Activated naive CD4-positive, alpha-beta T cell treated with anti-CD3 and anti-CD28 coated beads, Interleukin-2, amount 10 ng/mL, durations not matched to agents 7 days and 5 days (primary cell): ENCODE measurements at places on chromosomes 16 and 17.

DNA sequence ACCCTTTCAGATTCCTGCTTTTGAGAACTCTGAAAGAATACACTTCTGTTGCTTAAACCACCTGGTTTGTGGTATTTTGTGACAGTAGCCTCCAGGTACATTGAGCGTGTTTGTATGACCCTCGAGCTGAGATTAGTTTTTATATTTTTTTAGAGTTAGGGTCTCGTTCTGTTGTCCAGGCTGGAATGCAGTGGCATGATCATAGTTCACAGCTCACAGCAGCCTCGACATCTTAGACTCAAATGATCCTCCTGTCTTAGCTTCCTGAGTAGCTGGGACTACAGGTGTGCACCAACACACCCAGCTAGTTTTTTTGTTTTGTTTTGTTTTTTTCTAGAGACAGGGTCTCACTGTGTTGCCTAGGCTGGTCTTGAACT is 4.5 kb upstream of the ITPRIPL2 start:
- no peak for DNase-seq

GRCh38 chr17:4950075-4950745 is 709 bp upstream of the ENO3 start:
- peak; percentile 50 for DNase-seq

- no peak for DNase-seq
Observed at GRCh38 chr17:77768248-77768852, 190.2 kb upstream of the TNRC6C start.

DNA sequence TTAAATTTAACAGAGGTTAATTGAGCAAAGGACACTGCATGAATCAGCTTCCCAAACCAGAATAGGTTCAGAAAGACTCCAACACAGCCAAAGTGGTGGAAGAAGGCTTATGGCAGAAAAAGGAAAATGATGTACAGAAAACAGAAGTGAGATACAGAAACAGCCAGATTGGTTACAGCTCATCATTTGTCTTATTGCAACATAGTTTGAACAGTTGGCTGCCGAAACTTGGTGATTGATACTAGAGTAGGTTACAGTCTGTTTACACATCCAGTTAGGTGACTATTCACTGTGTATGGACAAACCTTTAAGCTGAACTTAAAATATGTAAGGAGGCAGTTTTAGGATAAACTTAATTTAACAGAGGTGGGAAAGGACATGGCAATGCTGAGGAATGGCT is 18.3 kb downstream of the TMEM100 start:
- no peak for DNase-seq

GRCh38 chr17:2982854-2983253 is 80.6 kb downstream of the OR1D5 start:
- no peak for DNase-seq

GRCh38 chr17:74598346-74599022 is 6.4 kb upstream of the CD300LD start:
- no peak for DNase-seq

DNA sequence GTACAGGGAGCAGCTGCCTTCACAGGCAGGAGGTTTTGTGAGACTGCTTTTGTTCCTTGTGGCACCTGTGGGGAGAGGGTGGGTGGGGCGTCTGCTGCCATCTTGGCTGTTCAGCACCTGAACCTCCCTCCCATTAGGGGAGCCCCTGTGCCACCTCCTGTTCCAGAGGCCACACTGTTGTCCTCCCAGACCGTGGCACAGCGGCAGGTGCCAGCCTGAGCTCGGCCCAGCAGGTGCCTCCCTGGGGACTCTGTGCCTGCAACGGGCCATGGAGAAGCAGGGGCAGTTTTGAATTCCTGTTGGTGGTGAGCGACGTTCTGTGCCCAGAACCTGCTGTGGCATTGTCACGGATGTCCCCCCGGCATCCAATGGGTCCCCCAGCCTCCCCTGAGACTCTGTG is 9.9 kb downstream of the LGALS3BP start:
- DNase-seq: no peak

- peak; percentile 72 for DNase-seq
Observed at GRCh38 chr16:58501242-58502131, 1.5 kb downstream of the NDRG4 start.

GRCh38 chr17:69088643-69089200 is 28.0 kb upstream of the ABCA9 start:
- no peak for DNase-seq

DNA sequence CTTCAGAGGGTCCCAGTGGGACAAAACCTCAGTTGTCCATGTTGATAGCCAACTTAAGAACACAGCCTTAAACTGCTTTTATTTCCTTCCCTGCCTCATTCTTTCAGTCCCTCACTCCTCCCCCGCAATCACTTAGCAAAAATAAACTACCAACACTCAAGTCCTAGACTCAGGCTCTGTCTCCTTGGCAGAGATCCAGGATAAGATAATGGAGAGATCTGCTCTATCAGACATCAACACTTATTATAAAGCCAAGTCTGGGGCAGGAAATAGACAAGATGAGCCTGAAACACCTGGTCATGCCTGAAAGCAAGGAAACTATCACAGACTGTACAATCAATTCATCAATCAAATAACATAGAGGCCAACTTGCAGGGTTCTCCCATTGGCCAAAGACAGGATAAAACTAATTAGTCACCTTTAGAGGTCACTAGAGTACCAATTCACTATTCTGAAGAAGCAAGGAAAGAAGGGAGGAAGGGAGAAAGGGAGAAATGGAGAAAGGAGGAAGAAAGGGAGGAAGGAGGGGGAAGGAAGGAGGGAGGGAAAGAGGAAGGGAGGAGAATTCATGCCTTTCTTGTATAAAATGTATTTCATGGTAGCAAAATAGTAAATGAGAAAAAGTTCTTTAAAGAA is 15.7 kb downstream of the HYDIN start:
- DNase-seq: no peak

DNA sequence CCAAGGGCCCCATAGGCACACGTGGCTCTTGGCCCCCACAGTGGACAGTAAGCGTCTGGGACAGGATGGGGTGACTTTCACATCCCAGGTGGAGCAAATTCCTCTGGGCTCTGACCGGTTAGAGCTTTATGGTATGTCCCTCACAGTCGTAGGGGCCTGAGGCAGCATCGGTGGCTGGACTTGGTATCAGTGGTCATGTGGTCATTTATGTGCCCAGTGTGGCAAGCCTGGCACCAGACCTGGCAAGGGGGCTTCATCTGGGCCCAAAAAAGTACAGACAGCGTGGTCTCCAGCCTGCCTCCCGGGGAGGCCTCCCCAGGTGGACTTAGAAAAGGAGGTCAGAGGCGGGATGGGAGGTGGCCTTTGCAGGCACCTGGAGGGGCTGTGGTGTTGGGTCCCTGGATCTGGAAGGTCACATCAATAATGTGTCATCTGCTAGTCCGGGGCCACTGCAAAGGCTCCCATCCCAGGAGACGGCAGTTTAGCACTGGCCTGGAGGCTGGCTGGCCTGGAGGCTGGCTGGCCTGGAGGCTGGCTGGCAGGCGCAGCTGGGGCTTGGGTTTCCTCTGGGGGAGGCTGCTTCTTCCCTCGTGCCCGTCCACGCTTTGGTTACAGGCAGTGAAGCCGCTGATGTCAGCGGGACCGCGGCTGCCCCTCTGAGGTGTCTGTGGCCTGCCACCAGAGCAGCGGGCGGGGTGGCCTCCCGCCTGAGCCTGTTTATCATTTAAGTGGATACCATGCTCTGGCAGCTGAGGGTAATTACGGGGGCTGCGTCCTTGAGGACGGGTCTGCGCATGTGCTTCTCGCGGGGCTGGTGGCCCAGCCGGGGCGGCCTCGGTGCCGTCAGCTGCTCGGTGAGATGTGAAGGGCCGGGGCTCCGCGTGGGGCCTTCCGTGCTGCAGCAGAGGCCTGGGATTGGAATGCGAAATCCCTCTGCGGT is 20.7 kb upstream of the CBX4 start:
- no peak for DNase-seq
